ENCODE measurements at places on chromosomes 3 and 15. TPM values are rescaled to one million over a fixed set of nuclear protein-coding genes. Genes with fewer than 3 reads are reported as not detected.

Gene PXYLP1
- total RNA-seq: 11.9 TPM

Gene MNS1
- 5.6 TPM for total RNA-seq

Gene LRTM1
- not detected for total RNA-seq

Gene GRM2
- total RNA-seq: 0.57 TPM

Gene MUC20
- total RNA-seq: 42.6 TPM

Gene CELSR3
- 2.0 TPM for total RNA-seq

Gene CSPG5
- total RNA-seq: 0.16 TPM

Gene FEZF2
- not detected for total RNA-seq

Gene PLA2G4E
- total RNA-seq: not detected

Gene TWF2
- total RNA-seq: 59.9 TPM

Gene PRRT3
- 3.9 TPM for total RNA-seq

Gene CLEC3B
- 45.3 TPM for total RNA-seq

Gene RAB6B
- total RNA-seq: 17.7 TPM

Gene CCRL2
- 2.8 TPM for total RNA-seq

Gene POLR2H
- total RNA-seq: 82.0 TPM

Gene FOXL2
- not detected for total RNA-seq

Gene IL17RD
- 18.9 TPM for total RNA-seq

Gene HIGD2B
- not detected for total RNA-seq

Gene QARS1
- total RNA-seq: 231 TPM

Gene BDH1
- 21.2 TPM for total RNA-seq

Gene TGM5
- total RNA-seq: not detected

Gene GRAMD2A
- 5.4 TPM for total RNA-seq

Gene LIPH
- 14.7 TPM for total RNA-seq

Gene PDCD6IP
- total RNA-seq: 240 TPM

Gene XYLB
- 6.0 TPM for total RNA-seq

Gene CDCP1
- total RNA-seq: 39.6 TPM

Gene MYZAP
- total RNA-seq: 3.3 TPM

Gene ADCY5
- 33.6 TPM for total RNA-seq

Gene GOLGA6D
- total RNA-seq: not detected

Gene VILL
- 7.6 TPM for total RNA-seq

Gene PTH1R
- total RNA-seq: 286 TPM

Gene CGNL1
- total RNA-seq: 81.5 TPM

Gene EOMES
- 1.3 TPM for total RNA-seq

Gene NANOGP8
- total RNA-seq: 1.3 TPM

Gene OR5K2
- not detected for total RNA-seq

Gene SLC2A2
- total RNA-seq: 12.6 TPM

Gene PP2D1
- total RNA-seq: not detected

Gene SLC9C1
- 1.2 TPM for total RNA-seq

Gene LMLN
- total RNA-seq: 10.5 TPM

Gene SGO1
- total RNA-seq: 0.72 TPM

Gene TGM4
- not detected for total RNA-seq

Gene PRR20G
- not detected for total RNA-seq

Gene C2CD4B
- 4.2 TPM for total RNA-seq

Gene LSAMP
- 3.5 TPM for total RNA-seq

Gene GNAT1
- not detected for total RNA-seq

Gene GOLGA8J
- not detected for total RNA-seq

Gene CCR9
- 0.22 TPM for total RNA-seq

Gene ATG3
- total RNA-seq: 57.0 TPM
